Ammon's horn (tissue), 1 donor: ENCODE measurements at places on chromosomes 5 and 9.

DNA sequence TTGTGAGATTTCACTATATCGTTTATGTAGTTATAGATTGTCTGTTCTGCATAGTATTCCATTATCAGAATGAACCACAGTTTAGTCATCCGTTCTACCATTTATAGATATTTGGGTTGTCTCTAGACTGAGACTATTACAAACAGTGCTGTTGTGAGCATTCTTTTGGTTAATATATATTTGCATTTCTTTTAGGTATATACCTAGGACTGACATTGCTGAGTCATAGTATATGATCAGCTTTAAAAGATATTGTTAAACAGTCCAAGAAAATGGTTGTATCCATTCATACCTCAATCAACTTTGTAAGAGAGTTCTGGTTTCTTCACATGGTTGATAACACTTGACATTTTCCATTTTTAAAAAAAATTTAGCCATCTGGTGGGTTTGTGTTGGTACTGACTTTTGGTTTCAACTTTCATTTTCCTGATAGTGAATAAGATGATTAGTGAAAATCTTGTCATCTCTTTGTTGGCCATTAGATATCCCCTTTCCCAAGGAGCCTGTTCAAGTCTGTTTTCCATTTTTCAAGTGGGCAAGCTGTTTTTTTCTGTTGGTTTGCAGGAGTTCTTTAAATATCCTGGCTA lies 22.9 kb upstream of the ADAM19 start:
- no peak for DNase-seq

GRCh38 chr5:96209829-96210228 lies 223.2 kb downstream of the PCSK1 start:
- DNase-seq = no peak

GRCh38 chr5:91151947-91152346 lies 231.2 kb downstream of the ARRDC3 start:
- DNase-seq = no peak

GRCh38 chr5:150357326-150358260 lies at the start of gene TCOF1:
TCOF1 (plus strand) TSS chr5:150357697; CDS start chr5:150357747, 50 bp downstream.
- DNase-seq = peak; percentile 97

DNA sequence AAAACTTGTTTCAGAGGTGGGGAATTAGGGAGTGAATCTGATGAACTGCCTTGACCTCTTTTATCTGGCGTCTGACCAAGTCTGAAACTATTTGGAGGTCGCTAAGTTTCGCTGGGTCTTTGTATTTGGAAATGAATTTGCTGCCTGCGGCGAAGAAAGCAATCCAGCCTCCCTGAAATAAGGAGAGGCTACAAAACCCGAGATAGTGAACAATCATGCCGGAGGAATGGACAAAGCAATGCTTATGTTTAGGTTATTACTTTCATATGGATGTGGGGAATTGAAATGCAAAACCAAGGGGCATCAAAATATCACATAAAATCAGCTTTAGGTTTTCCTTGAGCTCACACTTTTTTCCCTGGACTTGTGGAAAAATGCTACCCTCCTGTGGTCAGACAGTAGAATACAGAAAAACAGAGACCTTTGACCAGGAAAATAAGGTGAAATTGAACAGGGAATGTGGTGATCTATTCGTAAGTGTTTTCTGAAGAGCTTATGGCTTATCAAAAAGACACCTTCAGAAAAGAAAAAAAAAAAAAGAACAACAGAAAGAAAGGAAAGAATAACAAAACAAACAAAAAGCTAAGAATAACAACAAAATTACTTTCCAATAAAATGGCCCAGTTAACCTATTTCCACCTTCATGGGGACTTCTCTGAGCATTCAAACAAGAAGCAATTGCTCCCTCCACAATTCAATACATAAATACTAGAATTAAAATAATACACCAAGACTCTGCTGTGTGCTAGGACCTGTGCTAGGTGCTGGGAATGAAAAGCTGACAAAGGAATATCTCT lies 68.6 kb upstream of the DPYSL3 start:
- peak; percentile 67 for DNase-seq

DNA sequence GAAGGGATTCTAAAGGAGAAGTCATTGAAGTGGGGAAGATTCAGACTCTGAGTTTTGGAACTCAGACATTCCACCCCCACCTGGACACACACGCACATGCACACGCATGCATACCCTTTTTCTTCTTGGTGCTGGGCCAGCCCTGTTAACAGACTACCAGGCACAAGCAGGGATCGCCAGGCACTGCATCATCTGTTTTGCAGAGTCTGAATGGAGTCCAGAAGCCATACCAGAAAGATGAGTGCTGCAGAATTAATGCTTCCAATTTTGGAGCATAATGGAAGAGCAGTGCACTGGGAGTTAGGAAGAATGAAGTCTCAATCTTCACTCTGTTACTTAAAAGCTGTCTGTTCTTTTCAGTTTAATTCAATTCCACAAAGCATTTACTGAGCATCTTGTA lies 95.5 kb downstream of the PDE8B start:
- DNase-seq = no peak

DNA sequence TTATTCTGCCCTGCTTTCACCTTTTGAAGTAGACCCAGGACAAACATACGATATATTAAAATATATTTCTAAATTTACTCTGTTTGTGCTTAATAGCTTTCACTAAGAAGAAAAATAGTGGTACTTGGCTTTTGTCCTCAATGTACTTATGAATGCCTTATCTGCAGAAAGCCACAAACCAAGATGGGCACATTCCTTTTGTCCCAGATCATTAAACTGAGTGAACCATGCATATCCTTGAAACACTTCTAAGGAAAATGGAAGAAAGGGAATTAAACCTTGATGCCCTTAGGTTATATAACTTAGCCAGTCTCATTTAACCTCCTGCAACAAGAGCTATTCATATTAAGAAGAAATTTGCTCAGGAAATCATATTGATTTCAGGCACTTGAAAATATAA lies 553.8 kb upstream of the CDH9 start:
- no peak for DNase-seq

DNA sequence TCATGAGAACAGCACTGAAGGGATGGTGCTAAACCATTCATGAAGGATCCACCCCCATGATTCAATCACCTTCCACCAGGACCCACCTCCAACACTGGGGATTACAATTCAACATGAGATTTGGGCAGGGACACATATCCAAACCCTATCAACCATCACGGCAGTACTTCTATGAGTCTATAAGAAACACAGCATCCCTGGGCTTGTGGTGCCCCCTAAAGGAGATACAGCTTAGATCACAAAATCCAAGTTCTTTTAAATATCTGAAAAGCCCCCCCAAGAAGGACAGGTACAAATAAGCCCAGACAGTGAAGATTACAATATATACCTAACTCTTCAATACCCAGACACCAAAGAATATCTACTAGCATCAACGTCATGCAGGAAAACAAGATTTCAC lies 233.7 kb upstream of the ADRA1B start:
- DNase-seq = no peak

GRCh38 chr9:1982074-1982473 lies 33.1 kb upstream of the SMARCA2 start:
- DNase-seq = no peak

GRCh38 chr9:17905781-17906175 lies 326.9 kb downstream of the SH3GL2 start:
- DNase-seq = no peak

DNA sequence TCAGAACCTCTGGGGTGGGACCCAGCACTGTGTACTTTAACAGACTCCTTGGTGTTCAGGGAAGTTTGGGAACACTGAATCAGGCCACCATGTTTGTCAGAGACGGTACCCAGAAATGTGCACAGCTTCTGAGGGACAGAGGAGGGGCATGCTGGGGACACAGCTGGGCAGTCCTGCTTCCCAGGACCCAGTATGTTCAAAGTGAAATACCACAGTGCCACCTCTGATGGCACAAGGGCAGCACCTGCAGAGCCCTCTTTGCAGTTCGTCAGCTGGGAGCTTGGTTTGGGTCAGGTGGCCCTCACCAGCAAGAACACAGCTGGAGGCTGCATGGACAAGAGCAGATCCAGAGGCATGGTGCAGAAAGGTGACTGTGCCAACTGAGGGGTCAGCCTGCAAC lies 51.2 kb downstream of the NDST1 start:
- DNase-seq = no peak

- no peak for DNase-seq
Observed at GRCh38 chr5:138272681-138273080, 1.7 kb downstream of the GFRA3 start.

GRCh38 chr9:73121375-73121935 lies 30.2 kb upstream of the ANXA1 start:
- no peak for DNase-seq

GRCh38 chr9:1647776-1648175 lies 367.4 kb upstream of the SMARCA2 start:
- DNase-seq = no peak

DNA sequence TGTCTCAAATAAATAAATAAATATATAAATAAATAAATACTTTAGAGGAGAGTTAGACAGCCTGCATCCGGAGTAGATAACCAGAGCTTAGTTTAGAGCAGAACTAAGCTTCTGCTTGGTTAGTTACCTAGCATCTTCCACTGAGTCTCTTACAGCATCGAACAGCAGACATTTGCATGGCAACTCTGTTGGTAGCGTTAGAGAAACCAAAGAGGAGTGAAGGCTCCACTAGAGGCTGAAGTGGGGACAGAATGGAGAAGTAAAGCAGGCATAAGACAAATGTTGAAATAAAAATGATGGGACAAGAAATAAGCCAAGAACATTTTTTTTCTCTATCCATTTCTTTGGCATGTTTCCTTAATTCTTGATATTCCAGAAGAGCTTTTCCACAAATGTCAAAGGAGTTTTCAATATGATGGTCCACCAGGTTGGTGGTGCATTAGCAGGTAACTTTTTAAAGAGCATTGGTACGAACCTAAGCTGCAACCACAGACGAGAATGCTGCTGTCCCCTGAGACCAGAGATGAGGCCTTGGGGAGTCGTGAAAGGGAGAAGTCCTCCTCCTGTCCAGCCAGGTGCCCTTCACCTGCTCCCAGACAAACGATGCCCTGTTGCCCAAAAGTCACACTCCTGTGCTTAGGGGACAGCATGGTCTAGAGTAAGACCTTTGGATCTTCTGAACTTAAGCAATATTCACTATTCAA lies 438.3 kb downstream of the DIRAS2 start:
- DNase-seq = no peak

GRCh38 chr9:117644133-117644931 lies 59.9 kb upstream of the TLR4 start:
- DNase-seq = peak; percentile 91

- DNase-seq = no peak
Observed at GRCh38 chr5:138969323-138970002, 94.3 kb upstream of the LRRTM2 start.

GRCh38 chr5:1330847-1331831 lies 13.8 kb downstream of the CLPTM1L start:
- no peak for DNase-seq

- no peak for DNase-seq
Observed at GRCh38 chr5:2902742-2903297, 151.3 kb upstream of the IRX2 start.

GRCh38 chr5:125196481-125197111 lies 450.2 kb upstream of the ZNF608 start:
- DNase-seq = peak; percentile 54

DNA sequence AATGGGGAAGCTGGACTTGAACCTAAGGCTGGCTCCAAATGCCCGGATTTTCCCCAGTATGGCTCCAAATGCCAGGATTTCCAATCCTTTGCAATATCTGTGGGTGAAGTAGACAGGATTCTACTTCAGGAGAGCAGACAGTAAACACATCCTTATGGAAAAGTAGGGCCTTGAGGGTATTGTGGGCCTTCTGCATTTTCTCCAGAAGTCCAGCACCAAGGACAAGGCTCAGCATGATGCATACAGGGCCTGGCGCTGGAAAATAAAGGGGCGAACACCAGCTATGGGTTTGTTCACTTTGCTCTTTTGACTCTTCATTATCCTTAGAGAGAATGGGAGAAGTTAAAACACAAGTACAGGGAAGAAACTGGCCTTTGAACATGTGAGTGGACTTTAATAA lies 347.5 kb downstream of the SEMA5A start:
- no peak for DNase-seq

GRCh38 chr5:115050866-115051265 lies 118.8 kb downstream of the TRIM36 start:
- DNase-seq = no peak

GRCh38 chr5:126605525-126605924 lies 4.8 kb downstream of the PHAX start:
- no peak for DNase-seq

DNA sequence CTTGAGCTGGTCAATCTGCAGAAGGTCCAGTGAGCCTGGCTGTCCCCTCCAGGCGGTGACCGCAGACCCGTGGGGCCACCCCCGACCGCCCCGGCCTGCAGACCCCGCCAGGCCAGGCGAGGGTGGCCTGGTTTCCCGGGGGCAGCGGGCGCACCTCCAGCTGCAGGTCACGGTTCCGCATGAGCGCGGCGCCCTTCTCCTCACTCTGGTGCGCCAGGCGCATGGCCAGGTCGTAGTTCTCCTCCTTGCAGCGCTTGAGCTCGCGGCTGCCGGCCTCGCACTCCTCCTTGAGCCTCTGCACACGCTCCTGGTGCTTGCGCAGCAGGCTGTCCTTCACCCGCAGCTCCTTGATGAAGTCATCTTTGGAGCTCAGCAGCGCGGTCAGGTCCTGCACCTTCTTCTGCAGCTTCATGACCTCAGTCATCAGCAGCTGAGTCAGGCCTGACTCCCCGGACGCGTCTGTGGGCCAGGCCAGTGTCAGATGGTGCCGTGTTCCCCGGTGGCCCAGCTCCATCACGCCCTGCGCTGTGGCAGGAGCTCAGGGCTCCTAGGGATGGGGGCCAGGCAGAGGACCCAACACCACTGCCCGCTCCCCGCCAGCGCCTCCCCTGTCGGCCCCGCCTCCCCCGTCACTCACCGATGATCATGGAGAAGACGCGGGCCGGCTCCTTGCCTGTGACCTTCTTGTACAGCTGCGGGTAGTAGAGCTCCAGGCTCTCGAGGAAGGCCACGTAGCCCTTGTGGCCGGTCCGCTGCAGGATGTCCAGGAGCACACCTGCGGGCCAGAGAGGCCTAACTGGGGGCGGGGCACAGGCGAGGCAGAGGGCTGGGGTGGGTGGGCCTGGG lies 2.6 kb downstream of the CARD9 start:
- no peak for DNase-seq

DNA sequence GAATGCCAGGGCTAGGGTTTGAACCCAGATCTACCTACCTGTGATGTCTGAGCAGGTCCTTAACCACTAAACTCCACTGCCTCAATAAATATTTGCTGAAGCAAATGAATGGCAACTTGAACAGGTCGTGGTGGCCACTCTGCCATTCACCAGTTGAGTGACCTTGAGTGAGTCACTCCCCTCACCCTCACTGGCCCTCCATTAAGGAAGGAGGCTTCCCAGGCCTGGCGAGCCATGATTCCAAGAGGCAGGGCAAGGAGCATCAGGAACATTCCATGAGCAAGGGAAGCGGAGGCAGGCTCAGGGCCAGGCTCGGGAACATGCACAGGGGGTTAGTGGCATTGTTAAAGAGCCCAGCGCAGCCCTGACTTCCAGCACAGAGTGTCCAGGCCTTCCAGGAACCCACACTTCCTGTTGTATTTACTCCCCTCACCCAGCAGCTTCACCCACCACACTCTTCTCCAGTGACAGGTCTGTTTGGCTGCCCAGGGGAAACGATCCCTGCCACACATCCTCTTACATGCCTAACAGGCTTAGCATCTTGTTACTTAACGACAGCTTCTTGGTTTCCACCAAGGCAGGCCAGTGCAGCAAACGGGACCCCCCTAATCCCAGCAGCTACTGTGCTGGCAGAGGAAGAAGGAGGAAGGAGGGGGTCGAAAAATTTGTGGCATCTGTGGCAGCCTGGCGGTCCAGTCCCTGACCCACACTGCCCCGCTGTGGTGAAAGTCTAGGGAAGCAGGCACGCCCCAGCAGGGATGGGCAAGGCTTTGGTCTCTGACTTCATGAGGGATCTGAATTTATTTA lies 43.7 kb upstream of the TTC1 start:
- peak; percentile 38 for DNase-seq

- no peak for DNase-seq
Observed at GRCh38 chr9:133659516-133659915, 23.4 kb downstream of the DBH start.
